Thoracic aorta (tissue), 2 donors: ENCODE measurements at places on chromosomes 11 and 22.

GRCh38 chr11:107011977-107012376 is 6.3 kb downstream of the GUCY1A2 start:
- DNase-seq = no peak

DNA sequence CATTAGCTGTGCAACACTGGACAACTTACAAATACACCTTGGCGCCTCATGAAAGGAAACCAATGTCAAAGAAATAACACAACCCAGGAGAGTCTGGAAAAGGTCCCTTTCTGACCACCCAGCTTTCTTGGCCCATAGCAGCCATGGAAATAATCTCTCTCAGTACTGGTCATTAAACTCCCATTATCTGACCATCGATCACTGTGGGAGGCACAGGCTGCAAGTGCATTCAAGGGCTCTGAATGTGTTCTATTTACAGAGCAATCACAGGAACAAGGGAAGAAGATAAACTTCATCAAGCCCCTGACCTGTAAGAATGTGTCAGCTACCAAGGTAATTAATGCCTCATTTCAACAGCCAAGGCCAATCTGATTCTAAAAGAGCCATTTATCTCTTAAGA is 40.1 kb downstream of the CTSC start:
- no peak for DNase-seq

- no peak for DNase-seq
These were observed 9.6 kb downstream of the KRTAP5-5 start for GRCh38 chr11:1639102-1639620.

DNA sequence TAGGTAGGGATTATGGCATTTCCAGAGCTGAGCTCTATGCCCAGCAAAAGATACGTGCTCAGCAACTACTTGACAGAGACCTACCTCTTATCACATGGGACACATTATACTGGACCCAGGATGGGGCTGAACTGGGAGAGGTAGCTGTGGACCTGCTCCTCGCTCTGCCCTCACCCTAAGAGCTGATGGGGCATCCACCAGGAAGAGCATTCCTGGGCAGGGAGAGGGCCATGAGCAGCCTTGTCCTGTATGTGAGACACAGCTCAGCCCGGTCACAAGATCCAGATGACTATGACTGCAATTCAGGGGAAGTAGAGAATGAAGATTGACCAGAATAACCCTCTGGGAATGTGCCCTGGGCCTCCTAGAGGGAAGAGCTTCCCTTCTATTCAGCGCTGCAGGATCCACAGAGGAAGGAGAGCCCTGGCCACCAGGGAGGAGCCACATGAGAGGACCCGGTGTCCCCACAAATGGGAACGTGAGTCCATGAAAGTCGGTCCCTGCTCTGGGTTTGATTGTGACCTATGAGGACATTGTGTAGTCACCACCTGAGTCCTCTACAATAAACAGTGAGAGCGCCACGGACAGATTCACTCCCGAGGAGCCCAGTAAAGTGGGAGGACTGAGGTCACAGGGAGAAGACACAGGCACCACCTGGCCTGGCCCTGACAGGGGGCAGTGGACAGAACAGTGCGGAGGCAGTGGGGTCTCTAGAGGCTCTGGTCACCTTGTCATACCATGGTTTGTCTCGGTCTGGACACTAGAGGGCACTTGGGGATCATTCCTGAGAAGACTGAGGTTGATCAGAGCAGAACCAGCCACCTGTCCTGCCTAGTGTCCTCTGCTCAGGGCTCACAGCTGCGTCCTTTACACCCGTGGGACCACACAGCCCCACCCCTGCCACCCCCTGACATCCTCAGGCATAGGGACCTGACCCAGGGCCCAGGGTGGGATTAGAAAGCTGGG is 99.5 kb downstream of the ZNF280B start:
- no peak for DNase-seq

GRCh38 chr11:1206391-1207271 is 16.2 kb upstream of the MUC5B start:
- no peak for DNase-seq

- no peak for DNase-seq
These were observed 41.9 kb downstream of the SVIP start for GRCh38 chr11:22787551-22788162.

DNA sequence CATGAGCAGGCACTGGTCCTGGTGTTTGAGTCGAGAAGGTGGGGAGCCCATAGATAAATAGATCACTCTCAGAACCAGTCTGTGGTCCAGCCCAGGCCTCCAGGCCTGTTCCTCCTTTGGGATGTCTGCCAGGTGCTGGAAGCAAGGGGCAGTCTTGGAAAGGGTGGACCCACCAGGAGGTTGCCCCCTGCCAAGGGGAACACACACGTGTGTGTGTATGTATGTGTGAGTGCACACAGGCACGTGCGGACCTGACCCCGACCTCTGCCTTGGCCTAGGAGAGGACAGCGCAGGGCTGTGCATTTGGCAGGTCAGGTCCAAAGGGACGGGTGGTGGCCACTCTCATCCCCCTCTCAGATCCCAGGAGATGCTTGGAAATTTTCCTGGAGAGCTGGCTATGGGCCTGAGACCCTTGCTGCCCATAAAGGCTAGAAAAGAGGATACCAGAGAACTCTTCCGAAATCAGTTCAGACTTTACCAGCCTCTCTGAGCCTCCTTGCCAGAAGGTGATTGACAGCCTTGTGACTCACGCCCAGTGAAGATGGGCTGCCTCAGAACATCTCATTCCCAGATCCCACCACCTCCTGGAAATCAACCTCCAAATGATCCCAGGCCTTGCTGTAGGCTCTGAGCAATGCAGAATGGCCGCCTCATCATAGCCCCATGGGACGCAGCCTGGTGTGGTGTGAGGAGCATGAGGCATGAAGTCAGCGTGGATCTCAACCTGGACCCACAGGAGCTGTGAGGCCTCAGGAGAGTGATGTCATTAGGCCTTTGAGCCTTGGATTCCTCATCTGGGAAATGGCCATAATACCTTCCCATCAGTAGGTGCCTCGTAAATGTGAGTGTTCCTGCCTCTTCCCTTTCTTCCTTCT is 24.0 kb upstream of the CREB3L1 start:
- DNase-seq = no peak

DNA sequence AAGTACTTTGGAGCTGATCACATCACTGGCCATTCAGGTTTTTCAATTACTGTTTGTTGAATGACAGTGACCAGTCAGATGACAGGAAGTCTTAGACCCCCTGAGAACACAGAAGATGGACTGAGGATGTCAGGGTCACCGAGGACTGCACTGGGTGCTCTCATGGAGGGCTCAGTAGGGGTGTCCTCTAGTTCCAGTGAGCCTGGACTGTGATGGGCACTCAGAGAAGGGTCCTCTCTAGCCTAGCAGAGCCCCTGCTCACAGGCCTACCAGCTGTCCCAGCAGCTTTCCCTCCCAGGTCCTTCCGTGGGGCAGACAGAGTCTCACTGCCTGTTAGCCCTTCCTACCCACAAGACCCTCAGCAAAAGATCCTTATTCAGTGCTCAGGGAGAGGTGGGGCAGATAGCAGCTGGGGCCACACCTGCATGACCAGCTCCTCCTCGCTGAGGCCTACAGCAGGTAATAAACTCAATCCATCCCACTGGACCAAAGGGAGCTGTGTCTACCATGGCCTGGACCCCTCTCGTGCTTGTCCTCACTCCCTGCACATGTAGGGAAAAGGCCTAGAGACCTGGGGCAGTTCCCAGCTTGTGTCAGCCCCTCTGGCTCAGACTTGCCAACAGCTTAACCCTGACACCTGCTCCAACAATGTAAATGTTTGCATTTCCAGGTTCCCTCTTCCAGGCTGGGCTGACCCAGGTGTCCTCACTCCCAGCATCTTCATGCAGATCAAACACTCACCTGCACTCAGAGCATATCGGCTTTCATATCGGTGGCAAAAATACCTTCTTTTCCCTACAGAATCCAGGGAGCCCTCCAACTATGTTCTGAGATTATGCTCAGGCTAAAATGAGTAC is 25.2 kb upstream of the VPREB1 start:
- no peak for DNase-seq

- no peak for DNase-seq
These were observed 92.4 kb downstream of the KCNC1 start for GRCh38 chr11:17827006-17827405.

- DNase-seq = no peak
These were observed 6.5 kb upstream of the APOBEC3H start for GRCh38 chr22:39090426-39091064.

GRCh38 chr11:35190804-35191348 is 51.9 kb downstream of the CD44 start:
- no peak for DNase-seq

DNA sequence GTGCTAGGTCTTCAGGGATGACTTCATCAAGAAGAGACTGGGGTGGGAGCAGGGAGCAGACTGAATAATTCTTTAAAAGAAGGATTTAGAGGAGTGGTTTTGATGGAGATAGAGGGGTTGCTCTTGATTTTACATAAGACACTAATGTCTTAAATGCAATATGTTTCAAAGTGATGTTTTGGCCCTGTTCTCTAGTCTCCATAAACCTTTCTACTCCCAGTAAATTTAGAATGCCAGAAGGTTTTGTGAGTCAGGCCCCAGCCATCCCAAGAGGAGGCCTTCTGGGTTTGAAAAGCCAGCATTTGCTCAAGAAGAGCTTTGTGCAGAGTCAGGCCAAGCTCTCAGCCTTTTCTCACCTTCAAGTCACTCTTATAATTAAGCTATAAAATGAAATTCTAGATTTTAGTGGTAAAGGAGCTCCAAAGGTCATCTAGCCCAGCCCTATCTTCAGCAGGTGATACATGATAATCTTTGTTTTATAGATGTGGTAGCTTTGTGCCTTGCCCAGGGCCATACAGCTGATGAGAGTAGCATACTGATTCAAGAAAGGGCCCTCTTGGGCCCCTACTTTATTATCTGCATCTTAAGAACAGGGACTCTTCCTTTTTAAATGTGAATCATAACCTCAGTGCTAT is 122.8 kb upstream of the MTNR1B start:
- no peak for DNase-seq

- no peak for DNase-seq
These were observed 5.9 kb downstream of the ARRB1 start for GRCh38 chr11:75345455-75346160.

- DNase-seq = no peak
These were observed 5.3 kb upstream of the CARD18 start for GRCh38 chr11:105144887-105145286.

DNA sequence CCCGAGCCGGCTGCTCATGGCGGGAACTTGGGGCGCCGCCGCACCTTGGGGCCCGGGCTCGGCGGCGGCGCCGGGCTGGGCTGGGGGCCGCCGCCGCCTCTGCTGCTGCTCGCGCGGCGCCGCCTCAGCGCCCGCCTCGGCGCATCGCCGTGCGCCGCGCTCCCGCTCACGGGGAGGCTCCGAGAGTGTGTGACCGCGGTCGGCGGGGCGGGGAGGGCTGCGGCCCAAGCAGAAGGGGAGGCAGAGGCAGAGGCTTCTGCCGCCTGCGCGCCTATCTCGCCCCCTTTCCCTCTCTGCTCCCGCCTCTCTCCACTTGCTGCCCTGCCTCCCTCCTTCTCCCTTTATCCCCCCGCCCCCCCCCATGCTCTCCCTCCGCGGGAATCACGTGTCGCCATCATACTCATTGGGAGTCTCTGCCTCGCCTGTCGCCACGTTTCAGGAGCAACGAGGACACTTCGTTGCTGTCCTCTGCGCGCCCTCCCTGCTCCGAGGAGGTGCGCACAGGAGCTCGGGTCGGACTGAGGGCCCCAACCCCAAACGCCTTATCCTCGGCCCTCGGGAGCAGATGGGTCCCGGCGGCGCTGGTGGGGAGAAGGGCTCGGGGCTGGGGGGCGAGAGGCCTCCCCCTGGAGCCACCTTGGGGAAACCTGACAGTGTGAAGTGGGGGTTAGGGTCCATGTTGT is at the start of gene GUCY1A2:
GUCY1A2 (minus strand) TSS at position 258 of the 683 bp plus-strand sequence. CDS start 421 bp downstream, outside the sequence.
- no peak for DNase-seq

GRCh38 chr22:46175631-46176030 is 25.3 kb downstream of the PPARA start:
- DNase-seq = no peak

DNA sequence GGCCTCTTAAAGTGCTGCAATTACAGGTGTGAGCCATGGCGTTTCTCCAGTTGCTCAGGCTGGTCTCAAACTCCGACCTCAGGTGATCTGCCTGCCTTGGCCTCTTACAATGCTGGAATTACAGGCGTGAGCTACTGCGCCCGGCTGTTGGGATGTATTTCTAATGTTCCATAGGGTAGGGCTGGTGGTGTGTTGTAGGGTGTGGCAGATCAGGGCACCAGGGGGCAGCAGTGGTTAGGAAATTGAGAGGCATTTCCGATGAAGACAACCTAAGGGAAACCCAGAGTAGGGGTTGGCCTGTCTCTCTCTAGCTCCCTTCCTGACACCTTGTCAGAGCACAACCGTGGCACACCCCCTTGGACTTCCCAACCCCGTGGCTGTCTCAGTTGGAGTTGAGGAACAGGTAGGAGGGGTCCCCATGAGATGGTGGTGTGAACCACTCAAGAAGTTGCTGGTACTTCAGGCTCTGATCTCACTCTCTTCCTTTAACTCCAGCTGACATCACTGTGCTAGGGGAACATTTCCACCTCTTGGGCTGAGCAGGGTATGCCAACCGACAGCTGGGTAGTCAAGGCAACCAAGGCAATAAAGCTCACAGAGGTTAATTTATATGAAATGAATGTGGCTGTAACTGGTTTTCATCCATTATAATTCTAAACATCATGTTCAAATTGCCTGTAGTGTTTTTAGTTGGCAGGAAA is 33.0 kb downstream of the YWHAH start:
- no peak for DNase-seq

GRCh38 chr11:12106501-12106900 is 3.9 kb upstream of the MICAL2 start:
- no peak for DNase-seq

DNA sequence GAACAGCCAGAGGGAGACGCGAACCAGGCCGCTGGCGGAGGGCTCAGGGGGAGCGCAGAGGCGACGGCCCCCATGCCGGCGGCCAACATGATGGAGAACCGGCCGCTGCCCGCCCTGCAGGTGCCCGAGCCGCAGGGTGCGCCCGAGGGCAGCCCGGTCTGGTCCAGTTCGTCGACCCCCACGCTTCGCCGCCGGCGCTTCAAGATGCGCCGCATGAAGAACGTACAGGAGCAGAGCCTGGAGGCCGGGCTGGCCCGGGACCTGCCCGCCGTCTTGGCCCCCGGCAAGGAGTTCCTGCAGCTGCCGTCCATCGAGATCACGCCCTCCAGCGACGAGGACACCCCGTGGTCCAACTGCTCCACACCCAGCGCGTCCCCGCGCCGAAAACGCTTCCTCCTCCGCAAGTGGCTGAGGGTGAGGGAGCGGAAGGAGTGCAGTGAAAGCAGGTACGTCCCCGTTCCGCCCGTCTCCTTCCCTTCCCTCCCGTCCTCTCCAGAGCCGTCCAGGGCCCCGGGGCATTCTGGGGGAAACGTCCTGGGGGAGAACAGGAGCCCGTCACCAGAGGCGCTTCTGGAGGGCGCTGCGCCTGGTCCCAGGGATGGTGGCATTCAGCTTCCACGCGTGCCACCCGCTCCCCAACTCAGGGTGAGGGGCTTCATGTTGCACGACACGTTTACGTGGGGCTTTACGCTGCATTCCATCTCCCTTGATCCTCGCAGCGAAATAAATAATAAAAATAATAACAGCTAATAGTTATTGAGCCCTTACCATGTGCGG is 840 bp downstream of the GRAMD1B start:
- DNase-seq = no peak
